ENCODE measurements at places on chromosomes 7 and 10. TPM values are rescaled to one million over a fixed set of nuclear protein-coding genes. Genes with fewer than 3 reads are reported as not detected.

NRG3 gene
- polyA plus RNA-seq, result 14.6 TPM

EPC1 gene
- 65.9 TPM for polyA plus RNA-seq

ARHGEF5 gene
- polyA plus RNA-seq, result 32.8 TPM

MLXIPL gene
- polyA plus RNA-seq, result 5.5 TPM

SVOPL gene
- 3.6 TPM for polyA plus RNA-seq

ANXA7 gene
- polyA plus RNA-seq, result 84.4 TPM

CBX3 gene
- 320 TPM for polyA plus RNA-seq

EBF3 gene
- 1.6 TPM for polyA plus RNA-seq

GCK gene
- polyA plus RNA-seq, result 4.7 TPM

IRF5 gene
- polyA plus RNA-seq, result 12.4 TPM

LLCFC1 gene
- 0.61 TPM for polyA plus RNA-seq

GPRIN2 gene
- polyA plus RNA-seq, result 7.8 TPM

HTRA1 gene
- 167 TPM for polyA plus RNA-seq

DIP2C gene
- 24.8 TPM for polyA plus RNA-seq

RP9 gene
- polyA plus RNA-seq, result 30.0 TPM

WDFY4 gene
- polyA plus RNA-seq, result 1.1 TPM

ABI1 gene
- 74.4 TPM for polyA plus RNA-seq

CALML5 gene
- polyA plus RNA-seq, result not detected

RET gene
- polyA plus RNA-seq, result 24.3 TPM

COL1A2 gene
- polyA plus RNA-seq, result 531 TPM
